Neural progenitor cell (in vitro differentiated cells): ENCODE measurements at places on chromosomes 16 and 17. TPM values are rescaled to one million over a fixed set of nuclear protein-coding genes. Genes with fewer than 3 reads are reported as not detected.

NPIPA5 gene
- total RNA-seq = 0.87 TPM in 1 of 2 replicates, not detected in the other

SLC12A3 gene
- not detected in 2 replicates for total RNA-seq

ADGRG1 gene
- total RNA-seq = 8.0 and 17.5 TPM in 2 replicates

CFAP119 gene
- 0.56 and 8.0 TPM in 2 replicates for total RNA-seq

LLGL2 gene
- total RNA-seq = 16.6 and 60.2 TPM in 2 replicates

LGALS9B gene
- not detected in 2 replicates for total RNA-seq

GPRC5C gene
- total RNA-seq = 13.5 and 42.0 TPM in 2 replicates

NUTF2 gene
- 133 and 221 TPM in 2 replicates for total RNA-seq

TPSG1 gene
- not detected in 2 replicates for total RNA-seq

KRTAP17-1 gene
- not detected in 2 replicates for total RNA-seq

PSMD11 gene
- total RNA-seq = 74.5 and 101 TPM in 2 replicates

HAP1 gene
- total RNA-seq = 0.45 and 1.7 TPM in 2 replicates

RNF222 gene
- total RNA-seq = not detected in 2 replicates

CCL16 gene
- not detected in 2 replicates for total RNA-seq

PFAS gene
- 64.6 and 83.5 TPM in 2 replicates for total RNA-seq
